ENCODE measurements at places on chromosomes 7 and 10.
A peak's percentile ranks its signal among the peaks of the same experiment; 100 is the strongest.

DNA sequence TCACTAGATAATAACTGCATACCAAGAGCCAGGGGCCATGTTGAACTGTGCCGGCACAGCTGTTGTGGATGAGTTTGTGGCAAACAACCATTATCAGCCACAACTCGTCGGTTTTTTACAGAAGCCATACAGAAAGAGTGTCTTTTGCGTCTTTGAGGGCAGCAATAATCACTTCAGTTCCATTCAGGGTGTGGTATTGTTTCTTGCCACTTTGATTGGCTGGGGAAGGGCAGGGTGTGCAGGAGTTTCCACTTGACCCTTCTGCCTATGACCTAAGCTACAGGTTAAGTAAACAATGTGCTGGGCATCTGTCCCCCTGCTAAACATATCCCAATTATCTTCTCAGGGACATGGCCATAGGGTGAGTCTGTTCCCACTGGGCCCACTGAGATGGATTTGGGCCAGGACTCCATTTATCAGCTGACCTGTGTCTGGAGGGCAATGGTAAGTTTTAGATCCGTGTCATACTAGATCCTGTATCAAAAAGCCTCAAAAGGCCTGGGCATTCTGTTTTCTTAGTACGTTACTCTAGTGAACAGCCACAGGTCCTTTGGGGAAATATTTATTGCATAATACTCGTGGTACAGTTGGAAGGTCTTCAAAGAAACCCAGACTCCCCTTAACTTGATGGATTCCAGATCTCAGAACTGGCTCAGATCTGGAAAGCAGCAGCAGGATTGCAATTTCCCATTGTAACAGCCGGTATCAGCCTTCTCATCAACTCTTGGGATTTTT lies 15.9 kb downstream of the ZNF3 start:
- no peak for DNase-seq
- H3K36me3 ChIP-seq: peaks cover 14% of the 10 kb centered on the region
- H3K4me3 ChIP-seq: no peak overlapping the region
- H3K4me1 ChIP-seq: no peaks in the 10 kb centered on the region
- H3K27me3 ChIP-seq: no peaks in the 10 kb centered on the region
- H3K27ac ChIP-seq: no peak overlapping the region

DNA sequence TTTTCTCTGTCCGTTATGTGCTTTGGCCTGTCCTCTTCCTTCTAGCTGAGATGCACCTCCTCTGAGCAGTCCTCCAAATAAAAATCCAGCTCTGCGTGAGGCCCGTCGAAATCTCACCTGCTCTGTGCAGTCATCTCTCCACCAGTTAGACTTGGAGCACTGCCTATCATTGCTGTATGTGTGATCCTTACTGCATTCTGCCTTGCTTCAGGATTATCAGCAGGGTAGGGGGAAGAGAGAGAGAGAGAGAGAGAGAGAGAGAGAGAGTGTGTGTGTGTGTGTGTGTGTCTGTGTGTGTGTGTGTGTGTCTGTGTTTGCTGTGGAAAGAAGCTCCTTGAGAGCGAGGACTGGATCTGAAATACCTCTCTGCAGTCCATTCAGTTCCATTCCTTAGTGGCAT lies 129.4 kb downstream of the CCNY start:
- H3K27ac ChIP-seq: no peak overlapping the region
- H3K27me3 ChIP-seq: no peaks in the 10 kb centered on the region
- peaks cover 26% of the 10 kb centered on the region for H3K4me1 ChIP-seq
- DNase-seq: no peak
- H3K4me3 ChIP-seq: no peak overlapping the region

GRCh38 chr10:80148166-80148805 lies 15.8 kb downstream of the PLAC9 start:
- peaks cover 17% of the 10 kb centered on the region for H3K4me1 ChIP-seq
- no peak for DNase-seq
- H3K27ac ChIP-seq: no peak overlapping the region

- H3K4me3 ChIP-seq: no peak overlapping the region
- no peaks in the 10 kb centered on the region for H3K36me3 ChIP-seq
- H3K27ac ChIP-seq: no peak overlapping the region
- no peak for DNase-seq
Observed at GRCh38 chr10:24363070-24363469, 154.1 kb downstream of the KIAA1217 start.

GRCh38 chr10:34032564-34032963 lies 698.1 kb upstream of the NRP1 start:
- no peak overlapping the region for H3K4me3 ChIP-seq
- H3K36me3 ChIP-seq: no peaks in the 10 kb centered on the region
- H3K4me1 ChIP-seq: no peaks in the 10 kb centered on the region
- no peak overlapping the region for H3K27ac ChIP-seq
- no peak for DNase-seq

GRCh38 chr10:21260506-21261149 lies 264.9 kb downstream of the SKIDA1 start:
- no peak for DNase-seq
- H3K27me3 ChIP-seq: peaks cover 3% of the 10 kb centered on the region
- H3K4me1 ChIP-seq: no peaks in the 10 kb centered on the region
- H3K4me3 ChIP-seq: no peak overlapping the region
- H3K36me3 ChIP-seq: no peaks in the 10 kb centered on the region

DNA sequence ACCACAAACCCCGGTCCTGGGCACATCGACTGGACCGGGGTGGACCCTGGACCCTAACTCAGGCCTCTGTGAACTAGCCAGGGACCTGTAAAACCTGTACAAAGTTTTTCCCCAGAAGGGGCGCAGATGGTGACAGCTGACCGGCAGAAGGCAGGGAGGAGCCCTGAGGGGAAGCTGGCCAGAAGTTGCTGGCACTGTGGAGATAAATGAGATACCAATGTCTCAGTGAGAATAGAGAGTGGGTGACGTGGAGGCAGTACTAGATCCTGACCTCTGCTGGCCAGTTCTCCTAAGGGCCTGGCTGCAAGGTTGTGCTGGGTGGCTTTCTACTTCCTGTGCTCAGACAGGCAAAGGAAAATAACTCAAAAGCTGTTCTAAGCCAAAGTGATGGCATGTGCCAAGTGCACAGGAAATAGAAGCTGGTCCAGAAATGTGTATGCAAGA lies 10.6 kb upstream of the TSPAN14 start:
- no peak overlapping the region for H3K27ac ChIP-seq
- no peak overlapping the region for H3K4me3 ChIP-seq

GRCh38 chr7:117338020-117338419 lies 15.2 kb upstream of the WNT2 start:
- no peaks in the 10 kb centered on the region for H3K27me3 ChIP-seq
- no peak for DNase-seq
- no peak overlapping the region for H3K27ac ChIP-seq
- H3K4me3 ChIP-seq: no peak overlapping the region
- H3K4me1 ChIP-seq: no peaks in the 10 kb centered on the region
- no peaks in the 10 kb centered on the region for H3K36me3 ChIP-seq

DNA sequence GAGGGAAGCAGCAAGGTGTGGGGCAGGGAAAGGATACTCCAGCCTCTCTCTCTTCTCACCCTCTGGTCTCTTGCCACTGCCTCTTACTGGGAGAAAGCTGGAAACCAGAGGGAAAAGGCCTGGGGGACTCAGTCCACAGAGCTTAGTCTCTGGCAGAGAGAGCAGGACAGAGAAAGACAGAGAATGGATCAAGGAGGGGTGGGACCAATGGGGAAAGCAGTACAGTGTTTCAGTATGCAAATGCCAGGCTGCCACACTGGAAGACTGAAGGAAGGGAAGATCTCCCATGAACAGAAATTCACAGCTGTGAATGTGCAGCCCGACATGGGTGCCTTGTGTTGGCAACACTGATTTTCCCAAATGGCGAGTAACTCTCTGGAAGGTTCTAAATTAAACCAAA lies 40.4 kb downstream of the CREB5 start:
- no peak for DNase-seq
- no peak overlapping the region for H3K27ac ChIP-seq
- H3K4me3 ChIP-seq: no peak overlapping the region
- H3K27me3 ChIP-seq: no peaks in the 10 kb centered on the region
- H3K36me3 ChIP-seq: no peaks in the 10 kb centered on the region

GRCh38 chr10:63491588-63492316 lies 26.0 kb upstream of the JMJD1C start:
- no peak for DNase-seq
- H3K27ac ChIP-seq: no peak overlapping the region
- H3K4me1 ChIP-seq: no peaks in the 10 kb centered on the region

- peaks cover 36% of the 10 kb centered on the region for H3K36me3 ChIP-seq
- H3K27me3 ChIP-seq: no peaks in the 10 kb centered on the region
- no peak for DNase-seq
- peaks cover 23% of the 10 kb centered on the region for H3K4me1 ChIP-seq
- no peak overlapping the region for H3K4me3 ChIP-seq
- H3K27ac ChIP-seq: no peak overlapping the region
Observed at GRCh38 chr7:128402356-128402755, 7.4 kb downstream of the IMPDH1 start.

DNA sequence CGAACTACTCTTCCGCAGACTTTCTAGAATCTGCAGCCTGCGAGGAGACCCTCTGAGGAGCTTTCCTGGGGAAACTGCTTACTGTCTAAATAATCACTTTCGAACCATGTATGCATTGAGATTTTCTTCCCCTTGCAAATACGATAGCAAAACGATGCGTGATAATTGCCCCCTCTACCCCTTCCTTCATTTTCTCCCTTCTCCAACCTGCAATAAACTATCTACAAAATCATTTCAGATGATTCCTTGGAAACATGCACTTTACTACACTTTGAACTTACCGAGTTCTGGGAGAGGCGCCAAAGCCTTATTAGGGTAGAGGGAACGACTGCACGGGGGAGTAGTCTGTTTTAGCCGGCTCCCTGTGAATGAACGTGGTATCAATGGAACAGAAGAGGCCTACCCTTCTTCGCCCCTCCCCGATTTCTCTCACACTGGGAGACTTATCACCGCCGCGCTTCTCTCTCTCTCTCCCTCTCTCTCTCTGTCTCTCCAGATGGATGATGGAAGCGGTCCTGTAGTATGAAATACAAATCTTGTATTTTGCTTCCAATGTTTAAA lies at the start of gene FGFBP3:
FGFBP3 (minus strand) TSS at position 370 of the 561 bp plus-strand sequence. CDS start 517 bp downstream, outside the sequence.
- H3K27me3 ChIP-seq: no peaks in the 10 kb centered on the region
- H3K27ac ChIP-seq: peak within 1 kb of the TSS; percentile 50
- peak within 1 kb of the TSS; percentile 77 for H3K4me3 ChIP-seq
- DNase-seq: no peak
- no peaks in the 10 kb centered on the region for H3K36me3 ChIP-seq

- H3K4me1 ChIP-seq: no peaks in the 10 kb centered on the region
- no peaks in the 10 kb centered on the region for H3K36me3 ChIP-seq
- no peak for DNase-seq
Observed at GRCh38 chr10:31299119-31299518, 19.9 kb upstream of the ZEB1 start.

DNA sequence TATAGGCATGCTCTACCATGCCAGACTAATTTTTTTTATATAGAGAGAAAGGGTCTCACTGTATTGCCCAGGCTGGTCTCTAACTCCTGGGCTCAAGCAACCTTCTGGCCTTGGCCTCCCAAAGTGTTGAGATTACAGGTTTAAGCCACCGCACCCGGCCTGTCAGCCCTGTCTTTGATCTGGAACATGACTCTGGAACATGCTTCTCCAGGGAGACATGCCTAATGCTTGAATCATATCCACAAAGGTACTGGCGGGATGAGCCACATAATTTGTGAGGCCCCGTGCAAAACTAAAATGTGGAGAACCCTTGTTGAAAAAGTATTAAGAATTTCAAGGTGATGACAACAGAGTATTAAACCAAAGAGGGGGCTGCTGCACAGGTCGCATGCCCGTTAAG lies 282.8 kb downstream of the ARHGAP12 start:
- H3K27ac ChIP-seq: peak overlapping the region; percentile 4
- no peaks in the 10 kb centered on the region for H3K36me3 ChIP-seq
- H3K4me3 ChIP-seq: no peak overlapping the region
- no peak for DNase-seq
- no peaks in the 10 kb centered on the region for H3K27me3 ChIP-seq

- H3K27me3 ChIP-seq: no peaks in the 10 kb centered on the region
- no peaks in the 10 kb centered on the region for H3K36me3 ChIP-seq
- H3K4me1 ChIP-seq: peaks cover 2% of the 10 kb centered on the region
- no peak for DNase-seq
Observed at GRCh38 chr10:15091418-15091817, 2.8 kb upstream of the ACBD7 start.

GRCh38 chr7:108089381-108089780 lies 40.8 kb downstream of the LAMB4 start:
- no peak overlapping the region for H3K4me3 ChIP-seq
- H3K27me3 ChIP-seq: no peaks in the 10 kb centered on the region
- no peaks in the 10 kb centered on the region for H3K36me3 ChIP-seq
- H3K4me1 ChIP-seq: no peaks in the 10 kb centered on the region
- DNase-seq: no peak

- no peak for DNase-seq
- H3K27ac ChIP-seq: no peak overlapping the region
- H3K4me3 ChIP-seq: no peak overlapping the region
- H3K36me3 ChIP-seq: no peaks in the 10 kb centered on the region
- peaks cover 7% of the 10 kb centered on the region for H3K4me1 ChIP-seq
- no peaks in the 10 kb centered on the region for H3K27me3 ChIP-seq
Observed at GRCh38 chr7:29337546-29338116, 143.1 kb downstream of the CHN2 start.

DNA sequence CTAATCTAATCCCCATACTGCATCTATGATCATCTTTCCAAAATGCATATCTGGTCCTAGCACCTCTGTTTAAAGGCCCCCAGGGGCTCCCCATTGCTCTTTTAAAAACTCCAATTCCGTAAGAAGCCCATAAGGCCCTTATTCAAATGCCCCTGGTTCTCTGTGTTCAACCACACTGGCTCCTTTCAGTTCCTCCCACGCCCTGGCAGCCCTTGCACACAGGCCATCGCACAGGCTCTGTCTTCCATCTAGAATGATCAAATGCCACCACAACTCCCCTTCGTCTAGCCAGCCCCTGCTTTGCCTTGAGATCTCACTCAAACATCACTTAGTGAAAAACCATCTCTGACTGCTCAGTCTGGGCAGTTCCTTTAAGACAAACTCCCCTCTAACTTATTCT lies 112.9 kb upstream of the LYZL2 start:
- H3K4me3 ChIP-seq: no peak overlapping the region
- no peaks in the 10 kb centered on the region for H3K27me3 ChIP-seq
- no peak overlapping the region for H3K27ac ChIP-seq
- H3K36me3 ChIP-seq: no peaks in the 10 kb centered on the region

DNA sequence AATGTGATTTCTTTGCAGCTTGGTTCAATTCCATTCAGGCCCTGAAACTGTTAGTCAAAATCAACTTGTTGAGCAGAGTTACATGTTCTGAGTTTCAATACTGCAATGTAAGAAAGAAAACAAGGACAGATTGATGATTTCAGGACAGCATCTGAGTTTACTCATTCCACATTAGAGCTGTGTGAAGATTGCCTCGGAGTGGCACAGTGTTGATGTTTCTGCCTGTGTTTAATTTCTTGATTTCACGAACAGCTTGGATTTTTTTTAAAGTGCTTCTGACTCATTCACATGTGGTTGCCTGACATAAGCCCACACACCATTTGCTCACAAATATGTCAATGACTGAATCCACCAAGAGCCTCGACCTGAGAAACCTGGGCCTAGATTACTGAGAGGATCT lies 101.2 kb upstream of the PARD3 start:
- DNase-seq: no peak
- no peaks in the 10 kb centered on the region for H3K36me3 ChIP-seq
- H3K27ac ChIP-seq: no peak overlapping the region
- no peaks in the 10 kb centered on the region for H3K4me1 ChIP-seq
- no peaks in the 10 kb centered on the region for H3K27me3 ChIP-seq
- H3K4me3 ChIP-seq: no peak overlapping the region
